ENCODE measurements at places on chromosomes 2 and 18.

DNA sequence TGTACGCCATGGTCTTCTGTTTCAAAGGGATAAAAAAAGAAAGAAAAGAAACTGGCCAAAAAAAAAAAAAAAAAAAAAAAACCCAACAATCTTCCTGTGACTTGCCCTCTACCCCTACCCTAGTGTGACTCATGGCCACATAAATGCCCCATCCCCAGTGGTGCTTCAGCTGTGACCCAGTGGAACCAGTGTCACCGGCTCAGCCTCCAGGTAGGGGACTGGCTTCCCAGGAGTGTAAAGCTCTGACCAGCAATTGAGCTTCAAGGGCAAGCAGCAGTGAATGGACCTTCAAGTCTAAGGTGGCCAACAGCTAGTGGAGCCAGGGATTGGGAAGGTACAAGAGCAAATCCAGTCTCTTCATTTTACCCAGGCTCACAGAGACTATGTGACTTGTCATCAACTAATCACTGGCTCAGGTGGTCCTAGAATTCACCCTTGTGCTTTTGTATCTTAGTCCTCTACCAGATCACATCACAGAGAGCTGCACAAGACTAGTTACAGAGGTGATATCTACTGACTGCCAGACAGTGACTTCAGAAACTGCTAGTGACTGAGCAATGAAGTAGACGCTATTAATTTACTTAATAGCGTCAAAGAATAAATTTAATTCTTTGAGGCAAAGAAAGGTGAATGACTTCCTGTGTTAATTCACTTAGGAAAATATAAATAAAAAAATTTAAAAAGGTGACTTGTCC, 1.3 kb upstream of the TGFBRAP1 start:
- DNase-seq: no peak

DNA sequence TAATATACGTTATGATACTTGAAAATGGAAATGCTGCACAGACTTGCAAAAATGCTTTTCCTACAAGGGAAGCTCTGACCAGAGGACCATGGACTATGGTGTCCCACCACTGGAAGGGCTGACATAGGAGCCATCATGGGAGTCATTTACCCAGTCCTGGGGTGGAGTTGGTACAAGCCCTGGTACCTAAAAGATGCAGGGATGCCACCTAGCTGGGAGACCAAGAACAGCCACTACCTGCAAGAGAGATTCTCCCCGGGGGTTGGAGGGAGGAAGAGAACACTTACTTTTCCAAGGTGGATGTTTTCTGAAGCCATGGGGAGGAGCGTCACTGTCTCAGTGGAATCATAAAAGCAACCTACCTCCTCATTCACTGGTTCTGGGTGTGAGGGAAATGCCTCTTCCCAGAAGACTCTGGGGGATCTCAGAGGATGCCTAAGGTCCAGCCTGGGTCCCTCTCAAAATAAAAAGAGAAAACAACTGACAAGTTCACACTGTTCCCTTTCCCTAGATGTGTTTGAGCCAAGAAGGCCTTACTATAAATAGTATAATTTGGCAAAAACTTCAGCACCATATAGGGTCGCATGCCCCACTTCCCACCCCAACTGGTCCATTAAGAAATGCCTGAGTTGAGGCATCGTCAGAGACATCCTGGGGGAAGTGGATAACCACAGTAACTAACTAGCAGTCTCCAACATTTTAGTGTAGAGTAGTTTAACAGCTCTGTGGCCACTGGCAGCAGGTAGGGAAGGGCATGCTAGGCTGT, 39.9 kb downstream of the REEP1 start:
- DNase-seq: no peak

DNA sequence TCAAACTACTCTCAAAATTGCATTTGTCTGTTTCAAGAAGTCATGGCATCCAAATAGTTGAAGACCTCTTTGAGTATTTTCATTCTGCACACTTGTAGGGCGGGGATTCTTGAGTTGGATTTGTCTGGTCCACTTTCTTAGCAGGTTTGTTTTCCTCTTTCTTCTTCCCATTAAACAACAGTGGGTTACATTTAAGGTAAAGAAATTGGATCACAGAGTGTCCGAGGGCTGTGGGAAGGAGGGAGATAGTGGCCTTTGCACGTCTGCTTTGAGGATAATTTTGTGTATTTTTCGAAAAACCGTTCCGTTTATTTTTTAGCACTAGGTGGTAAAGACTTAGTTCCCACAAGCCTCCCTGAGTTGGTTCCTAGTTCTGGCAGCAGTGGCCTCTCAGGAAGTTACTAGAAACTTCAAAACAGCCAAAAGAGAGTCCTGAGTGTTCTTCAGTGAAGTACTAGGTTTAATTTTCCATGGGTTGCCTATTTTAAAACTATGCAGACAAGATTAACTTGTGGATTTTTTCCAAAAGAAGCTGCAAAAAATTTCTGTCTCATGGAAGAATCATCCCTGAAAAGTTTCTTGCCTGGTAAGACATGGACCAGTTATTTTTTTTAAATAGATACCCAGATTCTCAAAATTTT, 107.9 kb downstream of the CDC42EP3 start:
- DNase-seq: no peak

GRCh38 chr2:20675701-20676352, 8.9 kb downstream of the GDF7 start:
- no peak for DNase-seq

GRCh38 chr2:50582164-50582563, 449.8 kb downstream of the NRXN1 start:
- no peak for DNase-seq

GRCh38 chr2:43131890-43132682, 94.3 kb downstream of the ZFP36L2 start:
- no peak for DNase-seq
